SIG-M5 (cell line): ENCODE measurements at places on chromosomes 4 and X.
A peak's percentile ranks its signal among the peaks of the same experiment; 100 is the strongest.

DNA sequence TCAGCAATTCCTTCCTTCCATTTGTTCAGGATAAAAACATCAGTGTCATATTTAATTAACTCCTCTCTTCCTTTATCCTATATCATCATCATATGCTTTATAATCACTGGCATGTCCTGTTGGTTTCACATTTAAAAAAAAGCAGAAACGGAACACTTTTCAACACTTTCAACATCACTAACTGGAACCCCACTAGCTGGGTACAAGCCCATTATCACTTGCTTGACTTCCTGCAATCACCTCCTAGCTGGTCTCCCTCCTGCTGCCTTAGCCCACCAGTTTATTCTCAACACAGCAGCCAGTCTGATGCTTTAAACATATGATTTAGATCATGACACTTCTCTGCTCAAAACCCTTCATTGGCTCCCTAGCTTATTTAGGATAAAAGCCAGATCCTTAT lies 116.4 kb upstream of the LSM6 start:
- peak; percentile 12 for DNase-seq

- DNase-seq, result no peak
Observed at GRCh38 chrX:63809173-63809572, 24.2 kb upstream of the ARHGEF9 start.

DNA sequence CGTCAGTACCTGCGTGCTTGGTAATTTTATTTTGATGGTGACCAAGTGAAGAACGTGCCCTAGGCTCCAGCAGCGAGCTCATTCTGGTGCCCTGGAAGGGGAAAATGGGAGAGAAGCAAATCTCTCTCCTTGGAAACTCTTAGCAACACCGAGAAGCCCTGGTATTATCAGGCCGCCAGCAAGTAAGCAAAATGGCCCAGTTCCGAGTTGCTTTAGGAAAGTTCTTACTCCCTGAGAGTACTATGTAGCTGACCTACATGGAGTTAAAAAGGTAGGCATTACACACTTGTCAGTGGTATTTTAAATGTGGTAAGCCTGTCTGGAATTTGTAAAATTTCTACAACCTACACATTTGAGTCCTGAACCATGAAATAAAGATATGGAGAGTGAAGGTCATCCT lies 146.4 kb downstream of the CPEB2 start:
- no peak for DNase-seq

DNA sequence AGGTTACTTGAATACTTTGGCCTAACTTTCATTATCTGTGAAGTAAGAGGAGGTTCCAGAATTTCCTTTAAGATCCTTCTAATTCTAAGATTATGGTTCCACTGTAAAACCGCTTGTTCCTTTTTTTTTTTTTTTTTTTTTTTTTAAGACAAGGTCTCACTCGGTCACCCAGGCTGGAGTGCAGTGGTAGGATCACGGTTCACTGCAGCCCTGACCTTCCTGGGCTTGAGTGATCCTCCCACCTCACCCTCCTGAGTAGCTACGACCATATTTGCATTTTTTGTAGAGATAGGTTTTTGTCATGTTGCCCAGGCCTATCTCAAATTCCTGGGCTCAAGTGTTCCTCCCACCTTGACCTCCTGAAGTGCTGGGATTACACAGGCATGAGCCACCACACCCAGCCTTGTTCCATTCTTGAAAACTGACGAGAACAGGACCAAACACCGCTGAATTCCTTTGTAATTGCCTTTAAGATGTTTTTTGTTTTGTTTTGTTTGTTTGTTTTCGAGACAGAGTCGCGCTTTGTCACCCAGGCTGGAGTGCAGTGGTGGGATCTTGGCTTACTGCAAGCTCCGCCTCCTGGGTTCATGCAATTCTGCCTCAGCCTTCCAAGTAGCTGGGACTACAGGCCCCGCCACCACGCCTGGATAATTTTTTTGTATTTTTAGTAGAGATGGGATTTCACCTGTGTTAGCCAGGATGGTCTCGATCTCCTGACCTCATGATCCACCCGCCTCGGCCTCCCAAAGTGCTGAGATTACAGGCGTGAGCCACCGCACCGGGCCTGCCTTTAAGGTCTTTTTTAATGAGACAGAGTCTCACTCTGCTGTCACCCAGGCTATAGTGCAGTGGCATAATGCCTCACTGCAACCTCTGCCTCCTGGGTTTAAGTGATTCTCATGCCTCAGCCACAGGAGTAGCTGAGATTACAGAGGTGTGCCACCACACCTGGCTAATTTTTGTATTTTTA lies 6.8 kb downstream of the PDS5A start:
- no peak for DNase-seq

- DNase-seq, result no peak
Observed at GRCh38 chr4:165874072-165874790, 1.2 kb downstream of the TLL1 start.

- no peak for DNase-seq
Observed at GRCh38 chrX:30343206-30343605, 34.0 kb upstream of the NR0B1 start.

DNA sequence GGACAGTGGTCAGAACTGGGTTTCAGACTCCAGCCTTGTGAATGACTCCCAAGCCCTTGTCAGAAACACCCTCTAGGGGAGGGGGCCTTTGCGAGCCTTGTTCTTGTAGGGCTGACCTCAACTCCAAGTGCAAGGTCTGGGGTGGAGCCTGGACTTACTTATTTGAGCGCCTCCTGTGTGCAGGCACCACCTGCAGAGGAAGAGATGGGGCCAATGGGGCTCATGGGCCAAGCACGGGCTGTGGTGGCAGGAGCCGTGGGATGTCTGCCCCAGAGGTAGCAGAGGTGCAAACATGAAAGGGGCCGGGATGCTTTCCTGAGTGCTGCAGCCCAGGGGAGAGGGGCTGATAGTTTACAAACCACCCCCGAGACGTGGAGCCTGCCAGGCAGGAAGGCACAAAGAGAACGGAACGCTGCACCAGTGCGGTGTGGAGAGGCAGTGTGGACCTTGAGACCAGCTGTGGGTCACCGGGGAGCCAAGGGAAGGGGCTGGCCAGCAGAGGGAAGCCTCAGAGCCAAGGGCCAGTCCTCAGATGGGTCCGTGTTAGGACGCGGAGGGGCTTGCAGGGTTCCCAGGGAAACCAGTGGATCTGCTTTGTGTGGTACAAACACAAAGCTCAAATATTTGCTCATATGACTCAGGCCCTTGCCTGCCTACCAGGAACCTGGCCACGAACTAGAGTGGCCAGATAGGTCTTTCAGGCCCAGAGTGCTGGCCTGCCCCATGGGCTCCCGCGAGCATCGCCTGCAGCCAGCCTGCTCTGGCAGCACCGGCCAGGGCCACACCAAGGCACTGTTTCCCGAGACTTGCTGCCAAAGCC lies 8.7 kb upstream of the TADA2B start:
- no peak for DNase-seq

DNA sequence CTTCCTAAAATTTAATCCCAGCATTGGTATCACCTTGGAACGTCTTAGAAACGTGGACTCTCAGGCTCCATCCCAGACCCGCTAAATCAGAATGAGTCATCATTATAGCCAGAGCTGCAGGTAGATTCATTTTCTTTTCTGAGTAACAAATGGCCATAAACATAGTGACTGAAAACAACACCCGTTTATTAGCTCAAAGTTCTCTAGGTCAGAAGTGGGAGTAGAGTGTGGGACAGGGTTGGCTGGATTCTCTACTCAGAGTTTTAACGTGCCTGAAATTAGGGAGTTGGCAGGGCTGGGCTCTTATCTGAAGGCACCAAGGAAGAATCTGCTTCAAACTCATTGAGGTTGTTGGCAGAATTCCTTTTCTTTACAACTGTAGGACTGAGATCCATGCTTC lies 101.8 kb upstream of the C1QTNF7 start:
- no peak for DNase-seq

- DNase-seq, result no peak
Observed at GRCh38 chr4:145933134-145933533, 5.5 kb downstream of the ZNF827 start.

DNA sequence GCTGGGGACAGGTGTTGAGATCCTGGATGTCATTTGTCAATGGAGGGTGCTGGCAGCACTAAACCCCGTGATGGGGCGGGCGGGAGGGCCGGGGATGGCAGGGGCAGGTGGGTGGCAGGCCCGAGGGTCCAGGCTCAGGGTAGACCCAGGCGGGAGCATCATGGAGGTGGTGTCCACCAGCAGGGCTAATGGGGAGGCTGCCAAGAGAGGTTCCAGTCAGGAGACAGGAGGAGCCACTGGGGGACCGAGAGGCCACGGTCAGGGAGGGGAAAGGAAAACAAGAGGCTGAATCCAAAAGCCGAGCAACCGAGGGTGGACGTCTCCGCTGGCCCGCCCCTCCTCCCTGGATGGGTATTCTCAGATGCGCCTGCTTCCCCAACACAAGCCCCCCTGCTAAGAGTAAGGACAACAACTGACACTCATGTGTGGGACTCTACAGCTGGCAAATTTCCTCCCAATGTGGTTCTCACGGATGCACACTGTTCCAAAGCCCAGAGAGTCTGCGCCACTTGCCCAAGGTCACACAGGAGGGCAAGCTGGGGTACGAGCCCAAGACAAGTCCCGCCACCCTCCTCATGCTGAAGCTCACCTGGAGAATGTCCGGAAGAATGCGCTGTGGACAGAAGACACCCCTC lies 132.0 kb downstream of the CPZ start:
- DNase-seq, result no peak

DNA sequence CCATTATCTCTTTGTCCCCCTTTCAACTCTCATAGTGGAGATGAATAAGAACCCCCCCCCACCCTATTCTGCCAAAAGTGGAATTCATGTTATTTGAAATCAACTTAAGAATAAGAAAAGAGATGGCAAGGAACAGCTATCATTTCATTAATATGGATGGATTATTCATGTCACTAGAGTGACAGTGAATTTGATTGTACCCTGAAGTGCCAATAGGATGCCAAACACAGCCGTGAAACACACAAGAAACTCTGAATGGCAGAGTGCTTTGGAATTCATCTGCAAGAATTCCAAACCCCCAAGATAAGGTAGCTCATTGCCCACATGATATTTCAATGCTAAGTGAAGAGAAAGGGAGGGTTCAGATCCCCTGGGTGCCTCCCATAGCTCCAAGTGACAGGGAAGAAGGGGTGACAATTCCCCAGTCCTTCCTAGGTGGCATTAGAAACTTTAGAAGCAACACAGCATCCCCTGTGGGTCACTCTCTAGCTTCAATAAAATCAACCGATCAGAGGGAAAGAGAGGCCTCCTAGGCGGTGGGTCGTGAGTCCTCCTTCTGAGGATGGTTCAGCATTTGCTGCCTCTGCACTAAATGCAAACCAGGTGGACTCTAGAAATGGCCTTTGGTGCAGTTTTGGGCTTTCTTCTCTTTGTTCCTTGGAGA lies 84.3 kb downstream of the MGST2 start:
- DNase-seq, result no peak

- no peak for DNase-seq
Observed at GRCh38 chr4:140867356-140867755, 111.2 kb upstream of the TBC1D9 start.

DNA sequence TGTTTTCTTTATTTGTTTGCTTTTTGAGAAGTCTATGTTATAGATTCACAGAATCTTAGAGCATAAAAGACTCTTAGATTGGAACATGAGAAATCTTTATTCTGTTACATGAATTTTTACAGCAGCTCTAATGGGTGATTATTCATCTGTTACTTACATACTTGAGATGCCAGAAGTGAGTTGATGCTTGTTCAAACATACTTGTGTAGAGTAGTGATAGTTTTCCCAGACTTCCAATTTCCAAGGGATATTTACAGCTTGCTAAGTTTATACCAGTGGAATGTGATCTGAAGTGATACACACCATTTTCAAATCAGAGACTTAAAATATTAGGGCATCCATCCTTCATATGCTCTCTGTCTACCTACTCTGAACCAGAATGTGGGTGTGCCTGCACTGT lies 252.9 kb upstream of the SMIM31 start:
- DNase-seq, result no peak

GRCh38 chrX:110087485-110088356 lies 84.8 kb downstream of the TMEM164 start:
- DNase-seq, result no peak

DNA sequence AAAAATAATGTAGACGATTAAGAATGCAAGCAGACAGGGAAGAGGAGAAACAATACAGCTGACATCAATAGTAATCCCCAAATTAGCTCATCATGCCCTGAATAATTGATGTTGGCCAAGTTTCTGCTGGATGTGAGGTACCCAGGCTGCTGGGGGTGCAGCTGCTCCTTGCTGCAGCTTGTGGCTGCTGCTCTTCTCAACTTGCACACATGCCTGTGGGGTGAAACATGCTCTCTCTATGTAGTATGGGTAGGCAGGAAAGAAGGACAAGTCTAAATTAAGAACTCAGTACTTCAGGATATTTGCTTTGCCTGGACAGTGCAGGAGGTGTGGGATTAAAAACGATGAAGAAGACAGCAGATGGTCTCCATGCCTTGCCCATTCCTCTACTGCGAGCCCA lies 16.7 kb downstream of the EDA2R start:
- DNase-seq, result no peak

GRCh38 chrX:17086317-17086716 lies 139.9 kb downstream of the REPS2 start:
- DNase-seq, result no peak

DNA sequence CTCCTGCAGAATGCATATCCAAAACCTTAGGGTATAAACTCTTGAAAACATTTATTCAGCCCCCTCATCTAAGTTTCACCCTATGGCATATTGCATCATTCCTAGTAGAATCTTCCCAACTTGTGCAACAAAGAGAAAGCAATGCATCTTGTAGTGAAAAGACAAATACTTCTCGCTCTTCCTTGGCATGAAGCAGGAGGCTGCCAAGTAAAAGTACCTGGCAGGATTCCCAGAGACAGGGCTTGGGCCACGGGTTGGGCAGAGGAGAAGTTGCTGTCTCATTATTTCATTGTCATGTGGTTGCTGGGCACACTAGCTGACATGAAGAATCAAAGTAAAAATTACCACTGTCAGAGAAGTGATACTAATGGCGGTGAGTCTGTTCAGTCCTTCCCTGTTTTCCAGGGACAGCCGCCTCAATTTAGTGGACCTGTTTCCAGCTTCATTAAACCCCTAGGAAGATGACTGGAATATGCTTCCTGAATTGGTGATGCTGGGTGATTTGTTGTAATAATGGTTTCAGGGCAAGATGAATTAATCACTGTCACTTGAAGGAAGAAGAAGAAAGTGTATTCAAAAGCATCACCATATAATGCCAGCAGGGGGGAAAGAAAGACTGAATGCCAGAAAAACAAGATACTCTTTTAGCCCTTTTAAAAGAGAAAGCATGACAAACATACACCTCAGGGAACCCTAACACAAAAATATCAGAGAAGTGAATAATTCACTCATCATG lies 380.5 kb upstream of the IGFBP7 start:
- no peak for DNase-seq

DNA sequence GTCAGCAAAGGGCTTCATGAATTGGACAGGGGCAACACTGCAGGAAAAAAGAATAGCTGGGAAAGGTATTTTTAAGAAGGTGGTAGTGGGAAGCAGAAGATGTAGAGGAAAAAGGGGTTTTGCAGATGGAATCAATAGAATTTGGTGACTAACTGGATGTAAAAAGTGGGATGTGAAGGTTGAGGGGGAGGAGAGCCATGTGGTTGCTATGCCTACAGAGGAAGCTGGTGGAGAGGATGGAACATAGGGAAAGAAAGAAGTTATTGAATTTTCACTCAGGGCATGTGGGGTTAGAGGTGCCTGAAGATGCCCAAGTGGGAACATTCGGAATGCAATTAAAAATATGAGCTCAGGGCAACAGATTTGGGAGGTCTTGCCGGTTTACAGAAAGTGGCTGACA lies 33.0 kb downstream of the REELD1 start:
- no peak for DNase-seq

- DNase-seq, result no peak
Observed at GRCh38 chr4:113248320-113248719, 198.9 kb downstream of the ANK2 start.

- no peak for DNase-seq
Observed at GRCh38 chr4:93719552-93719951, 109.0 kb upstream of the ATOH1 start.
